HEK293T (cell line): ENCODE measurements at places on chromosomes 3 and 15.

- DNase-seq: no peak
Observed at GRCh38 chr3:197302696-197303341, 4.4 kb upstream of the DLG1 start.

GRCh38 chr3:66481071-66482017, 19.5 kb downstream of the LRIG1 start:
- DNase-seq: no peak

GRCh38 chr3:46378426-46378942, 7.7 kb downstream of the CCR5 start:
- DNase-seq: peak; percentile 71

DNA sequence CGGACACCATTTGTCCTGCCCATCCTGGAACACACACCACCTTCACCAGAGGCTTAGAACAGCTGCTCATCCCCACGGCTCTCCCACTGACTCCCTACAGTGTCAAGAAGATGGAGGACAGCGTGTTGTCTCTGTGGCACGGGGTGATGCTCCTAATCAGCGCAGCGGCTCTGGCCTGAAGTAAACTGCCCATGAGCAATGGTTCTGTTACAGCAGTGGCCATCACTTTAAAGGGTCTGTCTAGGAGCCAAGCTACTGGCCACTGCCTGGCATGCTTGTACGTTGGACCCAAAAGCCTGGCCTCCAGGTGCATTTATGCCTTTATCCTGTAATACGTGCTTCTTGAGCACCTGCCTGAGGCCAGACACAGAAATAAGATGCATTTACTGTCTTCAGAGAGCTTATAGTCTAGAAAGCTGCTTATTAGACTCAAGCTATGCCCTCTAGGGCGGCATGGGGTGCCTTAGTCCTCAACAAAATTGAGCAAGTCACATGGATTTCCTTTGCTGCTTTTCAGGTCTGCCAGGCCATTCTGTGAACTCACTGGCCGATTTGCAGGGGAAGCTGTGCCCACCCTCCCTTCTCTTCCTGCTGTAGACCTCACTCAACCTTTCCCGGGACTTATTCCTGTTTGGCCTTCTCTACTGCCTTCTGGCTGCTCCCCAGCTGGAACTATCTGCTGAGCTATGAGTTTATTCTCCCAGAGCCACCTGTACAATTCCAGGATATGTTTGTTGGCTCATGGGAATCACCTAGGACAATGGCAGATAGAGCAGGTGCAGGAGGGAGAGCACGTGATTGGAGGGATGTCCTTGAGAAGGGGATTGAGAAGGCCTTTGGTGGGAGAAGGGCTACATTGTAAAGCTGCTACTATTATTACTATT, 51.9 kb downstream of the STARD5 start:
- DNase-seq: no peak

- no peak for DNase-seq
Observed at GRCh38 chr3:127764841-127765362, 57.4 kb downstream of the MGLL start.

GRCh38 chr3:195818301-195818700, 6.6 kb upstream of the MUC4 start:
- DNase-seq: no peak

- DNase-seq: no peak
Observed at GRCh38 chr15:70510433-70510832, 252.9 kb downstream of the UACA start.

GRCh38 chr3:64058566-64058965, 35.3 kb upstream of the PSMD6 start:
- no peak for DNase-seq

DNA sequence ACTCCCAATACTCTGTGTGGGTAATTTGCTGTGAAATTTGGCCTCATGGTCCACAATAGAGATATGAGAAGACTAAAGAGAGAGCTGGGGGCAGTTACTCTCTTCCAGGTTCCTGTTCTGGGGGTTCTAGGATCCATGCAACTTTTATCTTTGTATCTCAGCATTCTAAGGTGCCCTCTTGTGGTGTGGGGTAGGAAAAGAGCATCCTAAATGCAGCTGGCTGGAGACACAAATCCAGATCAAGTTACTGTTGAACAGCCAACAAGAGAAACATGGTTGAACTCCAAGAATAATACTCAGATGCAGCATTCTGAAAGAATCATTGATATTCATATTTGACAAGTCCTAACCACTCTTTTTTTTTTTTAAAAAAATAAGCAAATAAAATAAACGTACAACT, 238.2 kb downstream of the GREM1 start:
- DNase-seq: peak; percentile 23

GRCh38 chr3:136698361-136698760, 53.8 kb downstream of the STAG1 start:
- DNase-seq: no peak

DNA sequence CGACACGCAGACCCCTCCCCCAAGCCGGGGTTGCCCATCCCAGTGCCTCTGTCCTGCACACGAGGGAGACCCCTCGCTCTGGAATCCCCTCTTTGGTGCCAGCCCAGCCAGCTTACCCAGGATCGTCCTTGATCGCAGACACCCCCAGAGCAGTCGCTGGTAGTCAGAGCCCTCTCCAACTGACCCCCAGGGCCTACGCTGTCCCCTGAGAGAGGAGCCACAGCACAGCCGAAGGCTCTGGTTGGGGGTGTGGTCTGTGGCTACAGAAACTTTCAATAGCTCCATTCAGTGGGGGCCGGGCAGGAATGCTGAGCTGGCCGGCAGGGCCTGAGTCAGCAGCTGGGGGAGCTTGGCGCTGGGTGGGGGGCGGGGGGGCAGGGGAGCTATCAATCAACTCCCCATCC, at the start of gene LCTL:
Gene LCTL (minus strand): TSS at position 258 of the 404 bp plus-strand sequence. CDS start 633 bp downstream, outside the sequence.
- DNase-seq: no peak

GRCh38 chr15:93459396-93459795, 370.4 kb upstream of the RGMA start:
- no peak for DNase-seq

- no peak for DNase-seq
Observed at GRCh38 chr3:185717627-185718402, 107.0 kb downstream of the IGF2BP2 start.

GRCh38 chr3:150351398-150351797, 56.7 kb upstream of the TSC22D2 start:
- DNase-seq: no peak

GRCh38 chr15:73696641-73697001, 12.4 kb downstream of the CD276 start:
- no peak for DNase-seq

DNA sequence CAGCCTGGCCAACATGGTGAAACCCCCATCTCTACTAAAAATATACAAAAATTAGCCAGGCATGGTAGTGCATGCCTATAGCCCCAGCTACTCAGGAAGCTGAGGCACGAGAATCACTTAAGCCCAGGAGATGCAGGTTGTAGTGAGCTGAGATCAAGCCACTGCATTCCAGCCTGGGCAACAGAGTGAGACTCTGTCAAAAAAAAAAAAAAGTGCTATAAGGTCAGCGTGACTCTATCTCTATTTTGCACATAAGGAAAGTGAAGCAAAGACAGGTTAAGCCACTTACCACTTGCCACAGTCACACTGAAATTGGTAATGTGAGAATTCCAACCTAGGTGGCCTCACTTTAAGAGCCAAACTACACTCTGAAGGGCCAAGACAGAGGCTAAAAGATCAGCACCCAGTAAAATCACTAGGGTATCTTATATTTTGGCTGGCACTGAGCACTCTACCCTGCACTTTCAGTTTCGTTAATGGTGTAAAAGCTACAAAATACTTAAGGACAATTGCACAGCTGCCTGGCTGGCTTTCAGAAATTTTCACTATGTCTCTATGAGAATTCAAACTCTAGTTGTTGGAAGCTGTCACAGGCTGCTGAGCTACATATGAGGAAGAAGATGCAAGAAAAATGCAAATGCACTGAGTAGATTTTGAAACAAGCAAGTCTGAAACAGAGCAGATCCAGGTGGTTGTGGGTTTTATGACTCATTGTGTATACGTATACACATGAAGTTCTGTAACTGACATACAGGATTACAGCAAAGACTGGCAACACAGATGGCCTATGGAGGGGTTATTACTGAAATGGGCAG, 32.7 kb downstream of the TRANK1 start:
- no peak for DNase-seq

GRCh38 chr3:139987908-139988307, 52.9 kb downstream of the CLSTN2 start:
- DNase-seq: no peak

- no peak for DNase-seq
Observed at GRCh38 chr3:160319322-160319721, 79.7 kb downstream of the IFT80 start.

GRCh38 chr3:189398656-189399055, 226.9 kb downstream of the TPRG1 start:
- no peak for DNase-seq

DNA sequence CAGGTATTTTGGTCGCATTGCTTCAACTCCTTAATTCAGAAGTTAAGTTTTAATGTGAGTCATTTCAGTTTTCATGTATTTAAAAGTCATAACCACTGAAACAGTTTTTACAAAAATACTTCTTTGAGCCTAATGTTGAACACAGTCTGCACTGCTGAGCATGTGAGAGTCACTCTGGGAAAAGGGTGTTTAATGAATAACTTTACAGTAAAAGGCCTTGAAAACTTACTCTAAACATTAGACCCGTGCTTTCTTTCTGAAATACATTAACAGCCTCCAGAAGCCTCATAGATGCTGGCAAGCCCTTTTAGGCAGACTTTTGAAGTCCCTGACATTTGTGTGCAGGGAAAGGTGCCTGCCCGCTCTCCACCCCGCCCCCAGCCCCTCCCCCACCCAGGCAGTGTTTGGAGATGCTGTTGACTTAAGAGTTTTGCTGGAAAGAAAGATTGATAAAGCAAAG, 68.9 kb upstream of the NR2F2 start:
- DNase-seq: no peak

DNA sequence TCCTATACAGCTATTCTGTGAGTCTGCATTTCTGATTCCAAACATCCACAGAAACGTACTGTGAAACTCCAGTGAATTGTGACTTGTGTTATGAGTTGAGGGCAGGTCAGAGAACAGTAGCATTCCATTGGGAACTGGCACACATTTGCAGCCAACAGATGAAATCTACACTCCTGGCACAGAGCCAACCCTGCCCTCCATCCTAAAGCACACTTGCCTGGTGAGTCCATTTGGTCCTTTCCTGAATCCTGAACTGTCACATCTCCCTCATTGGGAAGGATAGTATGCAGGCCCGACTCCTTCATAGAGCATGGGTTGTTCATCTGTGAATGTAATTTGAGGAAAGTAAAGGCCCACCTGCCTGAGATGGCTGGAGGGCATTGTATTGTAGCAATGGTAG, 314.3 kb upstream of the RASGRP1 start:
- no peak for DNase-seq

- peak; percentile 33 for DNase-seq
Observed at GRCh38 chr3:155870945-155871745, 695 bp downstream of the GMPS start.

- DNase-seq: no peak
Observed at GRCh38 chr3:100317912-100318311, 16.6 kb upstream of the NIT2 start.

DNA sequence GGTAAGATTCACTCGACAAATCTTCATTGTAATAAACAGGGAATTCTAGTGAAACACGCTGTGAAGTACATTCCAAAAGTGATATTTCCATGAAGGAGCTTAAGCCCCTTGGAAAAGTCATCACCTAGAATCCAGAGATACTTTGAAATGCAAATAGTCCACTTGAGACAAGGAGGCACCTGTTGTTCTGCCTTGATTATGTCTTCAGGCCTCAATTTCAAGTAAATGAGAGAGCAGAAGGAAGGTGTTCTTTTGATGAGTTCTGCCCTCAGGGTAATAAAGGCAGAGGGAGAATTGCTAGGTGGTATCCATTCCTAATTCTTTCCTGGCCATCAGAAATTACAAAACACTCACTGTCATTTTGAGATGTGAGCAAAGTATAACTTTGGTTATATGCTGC, 162.1 kb downstream of the CADM2 start:
- no peak for DNase-seq

GRCh38 chr3:188198001-188198400, 44.0 kb downstream of the LPP start:
- no peak for DNase-seq

- no peak for DNase-seq
Observed at GRCh38 chr3:8743911-8744310, 10.3 kb downstream of the CAV3 start.

GRCh38 chr3:40173227-40173721, 136.2 kb upstream of the EIF1B start:
- DNase-seq: no peak

DNA sequence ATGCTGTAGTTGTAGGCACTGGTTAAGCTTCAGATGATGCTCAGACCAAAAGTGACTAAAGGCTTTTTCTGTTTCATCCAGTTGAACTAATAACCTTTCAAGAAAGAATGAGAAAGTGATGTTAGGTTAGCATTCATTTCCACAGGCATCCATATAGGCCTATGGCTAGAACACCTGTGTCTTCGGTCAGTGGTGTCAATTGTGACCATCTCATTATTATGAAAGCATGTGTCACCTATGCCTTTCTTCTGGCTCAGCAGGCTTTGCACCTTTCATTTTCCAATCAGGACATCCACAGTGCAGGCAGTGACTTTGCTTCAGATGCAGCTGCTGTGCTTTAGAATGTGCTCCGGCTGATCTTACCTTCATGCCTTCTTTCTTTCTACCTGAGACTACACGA, 57.9 kb downstream of the B3GNT5 start:
- no peak for DNase-seq

- DNase-seq: no peak
Observed at GRCh38 chr15:80948651-80949292, 40.8 kb downstream of the MESD start.

GRCh38 chr3:155869691-155870090, 759 bp upstream of the GMPS start:
- no peak for DNase-seq

- DNase-seq: no peak
Observed at GRCh38 chr15:100073982-100074381, 267.8 kb downstream of the ADAMTS17 start.

GRCh38 chr15:74391582-74392450, 24.4 kb upstream of the CYP11A1 start:
- no peak for DNase-seq

DNA sequence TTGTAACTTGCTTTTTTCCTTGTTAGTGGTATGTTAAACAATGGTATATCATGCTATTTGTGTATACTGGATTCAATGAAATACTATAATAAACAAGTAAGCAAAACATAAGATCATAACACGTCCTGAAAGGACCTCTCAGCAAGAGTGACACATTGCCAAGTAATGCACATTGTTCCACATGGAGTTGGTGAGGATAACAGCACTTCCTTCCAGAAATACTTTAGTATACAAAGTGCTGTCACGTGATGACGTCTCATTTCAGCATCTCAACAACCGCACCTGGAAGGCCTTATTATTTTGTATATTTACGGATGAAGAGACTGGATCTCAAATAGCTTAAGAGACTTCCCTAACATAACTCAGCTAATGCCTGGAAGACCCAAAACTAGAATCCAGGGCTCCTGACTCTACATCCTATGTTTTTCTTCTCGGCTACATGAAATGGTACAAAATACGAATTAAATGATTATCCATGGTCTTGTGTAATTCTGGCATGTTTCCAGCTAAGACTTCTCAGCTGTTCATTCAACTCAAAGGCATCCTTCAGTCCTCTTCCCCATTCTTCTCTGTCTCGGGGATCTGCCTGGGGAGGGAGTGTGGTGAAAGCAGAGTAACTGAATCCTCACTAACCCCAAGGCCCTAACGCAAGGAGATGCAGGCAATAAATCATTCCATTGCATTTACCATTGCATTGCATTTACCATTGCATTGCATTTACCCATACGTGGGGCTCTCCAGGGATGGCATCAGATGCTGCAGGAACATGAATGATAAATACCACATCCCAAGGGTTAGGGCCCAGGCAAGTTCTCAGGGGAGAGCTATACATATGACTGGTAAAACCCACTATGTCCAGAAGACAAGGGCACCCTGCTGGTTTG, 79.2 kb downstream of the LIPC start:
- DNase-seq: no peak

- no peak for DNase-seq
Observed at GRCh38 chr3:112656043-112656442, 15.1 kb upstream of the CCDC80 start.
